ENCODE measurements at places on chromosomes 4 and X. TPM values are rescaled to one million over a fixed set of nuclear protein-coding genes. Genes with fewer than 3 reads are reported as not detected.

GRCh38 chr4:95701500-95702170 is 138.3 kb upstream of the PDHA2 start:
- H3K27me3 ChIP-seq = no peaks in the 10 kb centered on the region
- H3K4me3 ChIP-seq = no peak overlapping the region
- no peak for DNase-seq
- peaks cover 2% of the 10 kb centered on the region for H3K36me3 ChIP-seq
- no peak overlapping the region for H3K27ac ChIP-seq

DNA sequence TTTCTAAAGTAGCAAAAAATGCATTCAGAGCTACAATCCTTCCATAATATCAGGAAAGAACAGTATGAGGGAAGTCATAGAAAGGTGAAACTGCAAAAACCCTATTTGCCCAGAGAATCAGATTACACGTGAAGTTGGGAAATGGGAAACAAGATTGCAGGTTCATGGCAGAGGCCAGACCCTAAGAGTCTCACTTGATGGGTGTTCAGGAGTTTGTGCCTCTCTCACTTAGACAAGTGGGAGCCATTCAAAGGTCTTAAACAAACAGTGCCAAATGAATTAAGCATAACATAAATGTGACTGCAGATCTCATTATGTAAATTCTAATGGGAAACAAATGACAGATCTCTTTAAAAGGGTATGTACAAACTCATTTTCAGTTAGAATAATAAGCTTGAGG is 91.6 kb downstream of the ARAP2 start:
- no peaks in the 10 kb centered on the region for H3K27me3 ChIP-seq
- peaks cover 2% of the 10 kb centered on the region for H3K4me1 ChIP-seq
- no peak for DNase-seq
- no peak overlapping the region for H3K27ac ChIP-seq
- no peaks in the 10 kb centered on the region for H3K36me3 ChIP-seq

DNA sequence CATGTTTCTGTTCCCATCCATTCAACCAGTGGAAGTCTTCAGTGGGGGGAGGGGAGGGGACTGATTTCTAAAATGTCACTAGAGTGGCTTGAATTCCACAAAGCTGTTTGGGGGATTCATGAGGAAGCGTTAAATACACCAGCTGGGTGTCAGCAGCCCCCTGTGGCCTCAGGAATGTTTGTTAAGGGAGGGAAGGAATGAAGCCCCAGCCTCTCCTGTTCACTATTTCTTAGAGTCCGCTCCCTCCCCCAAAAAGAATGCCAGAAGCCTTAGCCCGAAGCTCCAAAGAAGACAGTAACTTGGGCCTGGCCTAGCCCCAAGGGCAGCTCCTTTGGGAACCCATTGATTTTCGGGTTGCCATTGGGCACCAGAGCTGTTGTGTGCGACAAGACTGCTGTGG is 3.3 kb downstream of the SHROOM2 start:
- no peak overlapping the region for H3K4me3 ChIP-seq
- H3K36me3 ChIP-seq = no peaks in the 10 kb centered on the region
- DNase-seq = no peak

GRCh38 chrX:81957900-81958545 is 756.1 kb downstream of the SH3BGRL start:
- no peaks in the 10 kb centered on the region for H3K36me3 ChIP-seq
- H3K4me3 ChIP-seq = no peak overlapping the region
- H3K27ac ChIP-seq = no peak overlapping the region
- no peak for DNase-seq
- H3K4me1 ChIP-seq = no peaks in the 10 kb centered on the region

DNA sequence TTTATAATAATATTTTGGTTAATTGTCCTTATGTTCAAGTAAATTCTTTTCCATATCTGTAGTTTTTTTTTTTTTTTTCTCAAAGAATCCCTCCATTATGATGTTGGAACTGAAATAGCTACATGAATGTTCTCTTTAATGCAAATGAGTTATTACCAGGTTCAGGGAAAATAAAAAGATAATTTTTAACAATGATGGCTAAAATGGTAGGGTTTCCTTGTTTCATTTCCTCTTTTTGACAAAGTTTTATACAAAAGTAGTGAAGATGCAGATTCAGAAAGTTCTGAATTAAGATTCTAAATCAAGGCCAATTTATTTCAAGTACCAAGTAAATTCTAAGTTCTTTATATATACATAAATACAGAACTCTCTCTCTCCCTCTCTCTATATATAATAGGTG is 779.0 kb upstream of the INTU start:
- no peaks in the 10 kb centered on the region for H3K36me3 ChIP-seq
- no peak for DNase-seq
- no peak overlapping the region for H3K27ac ChIP-seq
- H3K4me3 ChIP-seq = no peak overlapping the region
- H3K27me3 ChIP-seq = no peaks in the 10 kb centered on the region
- H3K4me1 ChIP-seq = no peaks in the 10 kb centered on the region

- no peaks in the 10 kb centered on the region for H3K27me3 ChIP-seq
- H3K36me3 ChIP-seq = peaks cover 4% of the 10 kb centered on the region
- peak overlapping the region; percentile 66 for H3K27ac ChIP-seq
Observed at GRCh38 chrX:6968231-6968630, 179.3 kb upstream of the STS start.

DNA sequence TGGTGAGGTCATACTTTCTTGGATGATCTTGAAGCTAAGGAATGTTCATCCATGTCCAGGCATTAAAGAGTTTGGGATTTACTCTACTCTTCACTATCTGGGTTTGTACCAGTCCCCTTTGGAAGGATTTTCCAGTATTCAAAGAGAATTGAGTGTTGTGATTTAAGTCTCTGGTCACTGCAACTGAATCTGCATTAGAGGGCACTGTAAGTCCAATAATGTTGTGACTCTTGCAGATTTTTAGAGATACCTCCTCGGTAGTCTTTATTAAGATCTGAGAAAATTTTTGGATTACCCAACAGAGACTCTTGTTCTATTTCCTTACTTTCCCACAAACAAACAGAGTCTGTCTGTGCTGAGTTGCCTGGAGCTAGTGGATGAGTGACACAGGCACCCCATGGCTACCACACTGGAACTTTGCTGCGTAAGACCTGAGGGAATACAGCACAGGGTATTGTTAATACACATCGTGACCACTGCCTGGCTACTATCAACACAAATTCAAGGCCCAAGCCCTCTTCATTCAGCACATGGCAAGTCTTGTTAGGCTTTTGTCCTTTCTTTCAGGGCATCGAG is 357.1 kb upstream of the KLHL4 start:
- H3K27ac ChIP-seq = no peak overlapping the region
- no peak for DNase-seq
- H3K4me1 ChIP-seq = no peaks in the 10 kb centered on the region
- no peaks in the 10 kb centered on the region for H3K27me3 ChIP-seq
- no peaks in the 10 kb centered on the region for H3K36me3 ChIP-seq

STARD8 gene
- total RNA-seq = 1.00 TPM

UGT2A2 gene
- not detected for total RNA-seq

TCEAL2 gene
- total RNA-seq = 7.2 TPM
